T-helper 2 cell (primary cell): ENCODE measurements at places on chromosomes 1 and 21.

- DNase-seq, result no peak
These were observed 187.6 kb upstream of the NFIA start for GRCh38 chr1:60894741-60895140.

DNA sequence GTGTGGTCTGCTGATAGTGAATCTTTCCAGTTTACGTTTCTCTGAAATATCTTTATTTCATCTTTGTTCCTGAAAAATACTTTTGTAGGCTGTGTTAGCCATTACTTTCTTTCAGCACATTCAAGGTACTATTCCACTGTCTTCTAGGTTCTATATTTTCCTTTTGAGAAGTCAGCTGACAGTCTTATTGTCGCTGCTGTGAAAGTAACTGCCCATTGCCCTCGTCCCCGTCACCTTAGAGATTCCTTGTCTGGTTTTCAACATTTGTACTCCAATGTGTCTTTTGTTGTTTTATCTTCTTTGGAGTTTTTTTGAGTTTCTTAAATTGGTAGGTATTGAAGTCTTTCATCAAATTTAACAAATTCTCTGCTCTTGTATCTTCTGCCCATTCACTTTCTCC lies 19.8 kb upstream of the MX2 start:
- no peak for DNase-seq

- DNase-seq, result no peak
These were observed 31.6 kb upstream of the CAMSAP2 start for GRCh38 chr1:200707116-200707515.

GRCh38 chr1:111596499-111596898 lies 23.1 kb upstream of the RAP1A start:
- DNase-seq, result peak; percentile 49

DNA sequence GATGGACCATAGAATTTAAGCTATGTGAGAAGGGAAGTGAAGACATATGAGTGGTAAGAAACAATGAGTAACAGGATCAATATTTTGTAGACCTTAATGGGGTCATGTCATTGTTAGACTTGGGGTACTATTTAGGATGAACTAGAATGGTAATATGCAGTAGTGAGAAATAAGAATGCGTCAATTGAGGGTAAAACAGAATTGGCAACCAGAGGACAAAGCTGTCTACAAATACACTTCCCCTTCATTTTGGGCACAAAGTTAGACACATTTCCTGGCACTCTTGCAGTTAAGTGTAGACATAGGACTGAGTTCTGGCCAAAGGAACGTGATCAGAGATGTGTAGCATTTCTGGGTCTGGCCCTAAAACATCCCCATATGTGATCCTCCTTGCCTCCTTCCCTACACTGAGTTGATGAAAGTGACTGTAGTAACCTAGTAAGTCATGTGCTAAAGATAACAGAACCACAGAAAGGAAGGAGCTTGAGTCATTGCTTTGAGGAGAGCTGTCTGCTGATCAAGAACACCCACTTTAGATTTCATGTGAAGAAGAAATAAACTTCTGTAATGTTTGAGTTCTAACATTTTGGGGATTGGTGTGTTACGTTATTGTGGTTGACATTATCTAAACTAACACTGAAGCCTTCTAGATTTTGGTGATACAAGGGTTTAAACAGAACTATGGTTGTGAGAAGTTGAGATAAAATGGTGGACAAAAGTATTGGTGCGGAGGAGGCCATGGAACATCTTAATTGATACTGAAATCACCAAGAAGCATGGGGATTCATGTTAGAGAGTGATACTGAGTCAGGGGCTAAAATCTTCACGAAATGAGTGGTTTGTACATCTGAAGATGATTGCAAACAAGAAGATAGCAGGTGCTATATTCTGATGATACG lies 41.7 kb downstream of the CD55 start:
- DNase-seq, result no peak

- no peak for DNase-seq
These were observed 8.1 kb downstream of the NCF2 start for GRCh38 chr1:183582021-183582713.

DNA sequence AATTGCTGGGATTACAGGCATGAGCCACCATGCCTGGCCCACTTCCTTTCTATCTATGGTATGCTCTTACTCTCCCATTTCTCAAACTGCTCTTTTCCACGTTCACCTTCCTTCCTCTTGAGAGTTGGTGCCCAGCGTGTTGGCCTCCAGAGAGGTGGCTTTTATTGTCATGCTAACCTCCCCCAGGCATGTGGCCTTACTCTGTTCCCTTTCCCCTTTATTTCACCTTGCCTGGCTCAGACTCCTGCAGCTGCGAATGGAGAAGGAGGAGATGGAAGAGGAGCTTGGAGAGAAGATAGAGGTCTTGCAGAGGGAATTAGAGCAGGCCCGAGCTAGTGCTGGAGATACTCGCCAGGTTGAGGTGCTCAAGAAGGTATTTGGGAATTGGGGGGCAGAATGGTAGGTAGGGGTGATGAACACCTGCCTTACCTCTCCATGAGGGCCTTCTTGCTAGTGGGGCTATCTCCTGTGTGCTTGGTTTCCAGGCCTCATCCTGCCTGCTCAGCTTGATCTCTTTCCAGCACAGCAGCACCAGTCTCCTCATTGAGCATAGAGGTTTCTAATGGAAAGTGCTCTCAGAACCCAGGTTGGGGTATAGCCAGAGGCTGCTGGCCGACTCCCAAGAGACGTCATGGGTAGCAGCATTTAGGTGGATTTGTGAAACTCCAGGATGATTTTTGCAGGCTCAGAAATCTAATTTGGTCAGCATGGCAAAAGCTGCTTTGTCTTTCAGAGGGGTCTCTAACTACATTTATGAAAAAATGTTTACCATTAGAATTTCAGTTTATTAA lies 13.2 kb upstream of the TUFT1 start:
- no peak for DNase-seq

- DNase-seq, result no peak
These were observed 55.3 kb upstream of the COL6A1 start for GRCh38 chr21:45926281-45926680.

DNA sequence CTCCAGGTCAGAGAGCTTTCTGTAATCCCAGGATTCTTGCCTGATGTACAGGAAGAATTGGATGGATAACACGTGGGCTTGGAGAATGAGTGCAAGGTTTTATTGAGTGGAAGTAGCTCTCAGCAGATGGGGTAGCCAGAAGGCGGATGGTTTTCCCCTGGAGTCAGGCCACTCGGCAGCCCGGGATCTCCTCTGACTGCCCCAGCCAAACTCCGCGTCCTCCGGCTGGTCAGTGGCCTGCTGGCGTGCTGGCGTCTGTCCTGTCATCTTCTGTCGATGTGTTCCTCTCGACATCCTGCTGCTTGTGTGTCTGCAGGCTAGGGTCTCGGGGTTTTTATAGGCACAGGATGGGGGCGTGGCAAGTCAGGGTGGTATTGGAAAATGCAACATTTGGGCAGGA lies 27.4 kb upstream of the GJA9 start:
- no peak for DNase-seq

DNA sequence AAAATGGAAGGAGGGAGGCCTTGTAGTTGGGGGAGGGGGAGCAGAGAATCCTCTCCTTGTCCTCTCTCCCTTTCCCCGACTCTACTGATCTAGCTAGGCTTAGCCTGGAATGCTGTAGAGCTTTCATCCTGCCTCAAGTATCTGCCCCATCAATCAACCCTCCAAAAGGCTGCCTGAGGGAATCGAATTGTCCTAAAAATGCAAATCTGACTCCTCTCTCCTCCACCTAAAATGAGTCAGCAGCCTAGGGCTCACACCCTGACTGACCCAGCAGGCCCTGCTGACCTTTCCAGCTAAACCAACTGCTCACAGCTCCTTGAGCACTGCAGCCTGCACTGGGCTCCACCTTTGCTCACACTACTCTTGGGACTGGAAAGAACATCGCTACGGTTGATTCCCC lies 2.8 kb downstream of the HPDL start:
- DNase-seq, result no peak

- DNase-seq, result no peak
These were observed 1.9 kb downstream of the EFNA3 start for GRCh38 chr1:155080312-155081228.
